ENCODE measurements at places on chromosomes 5 and 9.

- DNase-seq: no peak
These were observed 29.9 kb downstream of the TENT4A start for GRCh38 chr5:6743161-6743560.

DNA sequence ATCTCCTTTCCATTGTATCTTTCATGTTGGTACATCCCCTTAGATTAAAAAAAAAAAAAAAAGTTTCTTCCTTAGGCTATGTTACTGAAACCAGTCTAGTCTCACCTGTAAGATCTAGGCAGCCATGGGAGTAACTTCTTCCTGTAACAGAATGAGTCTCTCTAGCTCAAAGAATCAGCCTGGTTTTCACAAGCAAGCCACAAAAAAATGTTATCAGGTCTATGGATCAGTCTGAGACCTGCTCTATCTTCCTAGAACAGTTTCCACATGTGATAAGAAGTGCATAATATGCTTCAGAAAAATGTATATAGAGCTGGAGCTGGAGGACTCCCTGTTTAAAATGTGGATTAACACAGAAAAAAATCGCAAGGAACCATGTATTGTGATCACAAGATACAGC, 53.8 kb downstream of the ARRDC3 start:
- DNase-seq: no peak

DNA sequence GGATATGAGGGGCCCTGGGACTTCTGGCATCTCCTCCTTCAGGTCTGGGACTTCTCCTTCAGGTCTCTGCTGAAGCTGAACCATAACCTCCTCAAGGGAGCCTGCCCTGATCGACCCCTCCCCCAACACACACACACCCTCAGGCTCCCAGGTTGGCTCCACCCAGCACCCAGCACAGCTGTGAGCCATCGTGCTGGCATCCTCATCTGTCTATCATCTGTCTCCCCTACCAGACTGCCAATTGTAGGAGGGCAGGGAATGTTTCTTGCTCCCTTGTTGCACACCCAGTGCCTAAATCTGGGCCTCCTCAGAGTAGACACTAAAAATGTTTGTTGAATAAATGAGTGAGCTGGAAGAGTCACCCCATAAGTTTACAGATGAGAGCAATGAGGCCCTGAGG, 71.4 kb downstream of the LRSAM1 start:
- no peak for DNase-seq

DNA sequence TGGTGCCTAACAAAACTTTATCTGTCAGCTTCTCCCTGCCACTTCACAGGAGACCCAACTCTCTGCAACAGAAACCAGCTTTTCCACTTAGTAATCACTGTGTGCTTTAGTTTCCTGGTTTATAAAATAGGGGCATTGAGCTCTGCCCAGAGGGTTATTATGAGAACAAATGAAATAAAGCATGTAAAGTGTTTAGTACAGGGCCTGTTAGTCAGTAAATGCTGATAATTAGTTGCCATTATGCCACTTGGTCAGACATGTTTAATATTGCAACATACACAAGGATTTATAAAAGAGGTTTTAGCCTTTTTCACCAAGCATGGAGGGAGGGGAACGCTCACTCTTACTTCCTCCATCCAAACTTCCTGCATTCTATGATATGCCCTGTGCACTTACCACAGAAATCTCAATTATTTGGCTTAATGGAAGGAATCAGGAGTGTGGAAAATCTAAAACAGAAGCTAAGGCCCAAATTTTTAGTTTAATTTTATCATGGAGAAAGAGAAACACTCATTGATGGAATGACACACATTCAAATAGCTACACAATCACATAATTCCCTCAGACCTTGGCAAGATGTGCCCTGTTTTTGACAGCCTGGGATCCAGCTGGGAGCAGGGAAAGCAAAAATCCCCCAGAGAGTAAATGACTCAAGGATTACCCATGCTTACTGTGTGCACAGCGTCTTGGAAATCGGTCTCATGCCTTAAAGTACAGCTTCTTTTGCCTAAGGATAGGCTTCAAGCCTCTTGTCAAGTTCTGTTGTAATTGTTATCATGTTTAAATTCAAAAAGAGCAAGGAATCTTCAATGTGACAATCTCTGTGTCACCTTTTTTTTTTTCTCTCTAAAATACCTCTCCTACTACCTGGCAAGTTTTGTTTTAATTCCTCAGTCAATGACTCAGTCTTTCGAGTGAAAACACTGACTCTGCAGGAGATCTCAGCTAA, 34.0 kb downstream of the ZNF474 start:
- DNase-seq: no peak

Measured in CD4-positive, alpha-beta T cell treated with Interleukin-4 for 1 hour (primary cell).